ENCODE measurements at places on chromosomes 1 and 21.

GRCh38 chr1:169456029-169456428 is 28.8 kb upstream of the CCDC181 start:
- DNase-seq: no peak

GRCh38 chr1:185969028-185969427 is 234.8 kb downstream of the HMCN1 start:
- no peak for DNase-seq

GRCh38 chr1:223224465-223224864 is 81.4 kb upstream of the TLR5 start:
- DNase-seq: no peak

GRCh38 chr1:10960411-10961299 is 51.8 kb upstream of the TARDBP start:
- DNase-seq: peak; percentile 89

DNA sequence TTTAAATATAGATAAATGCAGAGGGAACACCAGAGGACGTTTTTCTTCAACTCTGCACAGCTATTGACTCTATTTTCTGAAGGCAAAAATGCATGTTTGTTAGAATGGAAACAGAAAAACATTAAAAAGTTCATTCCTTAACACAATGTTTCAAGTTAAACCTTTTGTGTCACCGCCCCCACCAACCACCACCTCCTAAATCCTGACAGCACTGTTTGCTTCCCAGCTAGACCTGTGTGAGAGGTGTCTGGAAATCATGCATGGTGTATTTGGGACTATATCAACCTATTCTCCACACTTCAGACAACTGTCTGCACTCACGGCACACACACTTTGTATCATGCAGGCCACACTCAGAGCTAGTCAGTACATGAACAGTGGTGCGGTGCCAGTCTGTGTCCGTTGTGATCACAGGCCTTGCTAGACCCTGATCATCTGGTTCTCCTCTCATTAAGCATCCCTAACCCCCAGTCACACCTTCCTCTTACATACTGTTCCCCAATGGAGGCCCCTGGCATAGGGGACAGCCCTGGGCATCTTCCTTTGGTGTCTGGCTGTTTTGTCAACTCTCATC is 123.8 kb downstream of the ZZZ3 start:
- DNase-seq: no peak
